SW480 (cell line): ENCODE measurements at places on chromosomes 2 and 18.

GRCh38 chr2:65198737-65199136 lies 28.9 kb upstream of the ACTR2 start:
- no peak for DNase-seq

- no peak for DNase-seq
These were observed 44.7 kb downstream of the UGP2 start for GRCh38 chr2:63886445-63886844.

- DNase-seq: no peak
These were observed 65.4 kb upstream of the ASAP2 start for GRCh38 chr2:9141091-9141667.

GRCh38 chr18:43160509-43160908 lies 45.0 kb upstream of the RIT2 start:
- no peak for DNase-seq

DNA sequence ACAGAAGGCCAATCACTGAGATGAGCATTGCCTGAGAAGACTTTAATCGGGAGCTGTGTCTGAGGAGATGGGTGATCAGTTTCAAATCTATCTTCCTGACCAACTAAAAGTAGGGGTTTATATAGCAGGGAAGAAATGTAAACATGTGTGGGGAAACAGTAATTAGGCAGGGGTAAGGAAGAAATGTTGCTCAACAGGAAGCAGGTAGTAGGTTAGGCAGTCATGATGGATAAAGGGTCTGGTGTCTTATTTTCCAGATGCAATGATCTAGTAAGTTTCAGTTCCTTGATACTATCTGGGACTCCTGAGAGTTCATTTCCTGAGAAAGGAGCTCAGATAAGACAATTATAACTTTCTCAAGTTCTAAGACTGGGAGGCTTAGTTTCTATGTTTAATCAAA lies 33.8 kb upstream of the DNAJC10 start:
- no peak for DNase-seq

DNA sequence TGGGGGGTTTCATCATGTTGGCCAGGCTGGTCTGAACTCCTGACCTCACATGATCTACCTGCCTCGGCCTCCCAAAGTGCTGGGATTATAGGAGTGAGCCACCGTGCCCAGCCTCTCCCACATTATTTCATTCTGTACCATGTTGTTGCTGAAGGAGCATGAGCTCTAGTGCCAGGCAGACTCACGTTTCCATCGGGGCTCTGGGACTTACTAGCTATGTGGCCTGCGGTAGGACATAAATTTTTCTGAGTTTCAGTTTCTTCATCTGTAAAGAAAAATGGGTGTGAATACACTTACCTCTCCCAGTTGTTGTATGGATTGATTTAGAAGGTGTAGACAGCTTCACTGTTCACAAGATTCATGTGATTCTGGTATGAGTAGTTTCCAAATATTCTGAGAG lies 30.8 kb upstream of the CCL20 start:
- DNase-seq: no peak

DNA sequence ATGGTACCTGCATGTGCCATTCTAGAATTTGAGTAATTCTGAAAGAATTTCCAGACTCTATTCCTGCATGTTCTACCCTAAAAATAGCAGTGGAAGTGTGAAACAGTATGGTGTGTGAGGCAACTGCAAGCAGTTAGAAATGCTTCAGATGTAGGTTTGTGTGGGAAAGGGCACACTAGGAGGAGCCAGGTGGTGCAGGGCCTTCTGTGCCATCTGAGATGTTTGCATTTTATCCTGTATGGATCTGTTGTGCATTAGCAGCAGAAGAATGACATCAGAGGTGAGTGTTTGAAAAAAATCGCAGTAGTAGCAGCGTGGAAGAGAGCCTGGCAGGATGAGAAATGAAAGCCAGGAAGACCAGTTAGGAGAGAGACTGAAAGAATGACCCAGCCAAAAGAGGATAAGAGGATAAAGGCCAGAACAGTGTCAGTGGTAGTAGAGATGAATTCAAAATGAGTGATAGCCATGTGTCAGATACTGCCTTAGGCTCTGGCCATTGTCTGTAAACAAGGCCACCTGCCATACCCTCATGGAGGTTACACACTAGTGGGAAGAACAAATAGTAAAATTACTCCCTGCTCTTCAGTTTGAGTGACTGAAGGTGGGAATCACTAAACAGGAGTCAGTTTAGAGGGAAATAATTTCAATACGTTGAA lies 142.2 kb downstream of the PKP4 start:
- DNase-seq: no peak

- no peak for DNase-seq
These were observed 151.2 kb upstream of the BOD1L2 start for GRCh38 chr18:56995579-56996188.

GRCh38 chr2:128474036-128474955 lies 155.6 kb upstream of the HS6ST1 start:
- DNase-seq: no peak

DNA sequence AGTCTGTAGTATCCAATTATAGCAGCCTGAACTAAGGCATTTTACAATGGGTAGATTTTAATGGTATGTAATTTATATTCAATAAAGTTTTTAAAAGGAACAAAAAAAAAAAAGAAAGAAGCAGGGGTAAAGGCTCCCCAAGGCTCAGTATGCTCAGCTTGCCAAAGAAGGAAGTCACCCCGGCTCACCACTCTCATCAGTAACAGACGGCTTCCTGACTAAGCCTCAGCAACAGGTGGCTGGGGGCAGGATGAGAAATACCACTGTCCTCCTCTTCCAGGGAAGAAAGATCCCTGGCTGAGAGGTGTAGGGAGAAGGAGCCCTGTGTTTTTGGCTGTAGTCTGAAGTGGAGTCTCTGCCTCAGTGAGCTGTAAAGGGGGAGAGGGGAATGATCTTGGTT lies 121.2 kb downstream of the ARHGEF4 start:
- DNase-seq: no peak

- no peak for DNase-seq
These were observed 893.5 kb upstream of the ZEB2 start for GRCh38 chr2:145413261-145414030.

DNA sequence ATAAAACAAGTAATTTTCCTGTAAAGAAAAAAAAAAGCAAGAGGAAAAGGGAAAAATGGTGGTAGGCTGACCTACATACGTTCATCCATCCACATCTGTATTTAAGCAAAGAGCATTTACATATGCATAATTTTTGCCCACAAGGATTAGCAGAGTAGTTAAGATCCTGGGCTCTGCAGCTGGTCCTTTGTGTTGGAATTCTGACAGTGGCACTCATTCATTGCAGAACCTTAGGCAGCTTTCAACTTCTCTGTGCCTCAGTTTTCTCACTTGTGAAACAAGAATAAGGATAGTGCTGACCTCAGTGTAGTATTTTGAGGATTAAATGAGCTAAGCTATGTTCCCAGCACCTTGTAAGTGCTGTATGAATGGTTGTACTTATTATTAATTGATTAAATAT lies 211.3 kb downstream of the ARL4C start:
- no peak for DNase-seq

DNA sequence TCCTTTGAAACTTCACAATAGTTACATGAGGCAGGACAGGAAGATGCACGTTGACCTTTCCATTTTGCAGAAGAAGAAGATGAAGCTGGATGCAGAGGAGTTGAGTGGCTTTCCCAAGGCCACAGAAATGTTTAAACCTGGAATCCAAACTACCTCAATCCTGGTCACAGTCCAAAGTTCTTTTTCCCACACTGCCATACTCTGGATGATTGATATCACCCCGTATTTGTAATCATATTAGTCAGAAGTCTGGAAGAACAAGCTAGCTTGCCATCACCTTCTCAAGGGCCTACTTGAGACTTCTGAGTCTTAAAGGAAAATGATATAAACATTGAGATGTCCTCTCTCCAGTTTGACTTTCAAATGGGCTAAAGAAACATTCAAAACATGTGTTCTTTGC lies 190.1 kb downstream of the LNPK start:
- DNase-seq: no peak

GRCh38 chr2:44330801-44331200 lies 30.5 kb downstream of the PREPL start:
- no peak for DNase-seq

- DNase-seq: no peak
These were observed 140.0 kb downstream of the VAPA start for GRCh38 chr18:10053861-10054260.

DNA sequence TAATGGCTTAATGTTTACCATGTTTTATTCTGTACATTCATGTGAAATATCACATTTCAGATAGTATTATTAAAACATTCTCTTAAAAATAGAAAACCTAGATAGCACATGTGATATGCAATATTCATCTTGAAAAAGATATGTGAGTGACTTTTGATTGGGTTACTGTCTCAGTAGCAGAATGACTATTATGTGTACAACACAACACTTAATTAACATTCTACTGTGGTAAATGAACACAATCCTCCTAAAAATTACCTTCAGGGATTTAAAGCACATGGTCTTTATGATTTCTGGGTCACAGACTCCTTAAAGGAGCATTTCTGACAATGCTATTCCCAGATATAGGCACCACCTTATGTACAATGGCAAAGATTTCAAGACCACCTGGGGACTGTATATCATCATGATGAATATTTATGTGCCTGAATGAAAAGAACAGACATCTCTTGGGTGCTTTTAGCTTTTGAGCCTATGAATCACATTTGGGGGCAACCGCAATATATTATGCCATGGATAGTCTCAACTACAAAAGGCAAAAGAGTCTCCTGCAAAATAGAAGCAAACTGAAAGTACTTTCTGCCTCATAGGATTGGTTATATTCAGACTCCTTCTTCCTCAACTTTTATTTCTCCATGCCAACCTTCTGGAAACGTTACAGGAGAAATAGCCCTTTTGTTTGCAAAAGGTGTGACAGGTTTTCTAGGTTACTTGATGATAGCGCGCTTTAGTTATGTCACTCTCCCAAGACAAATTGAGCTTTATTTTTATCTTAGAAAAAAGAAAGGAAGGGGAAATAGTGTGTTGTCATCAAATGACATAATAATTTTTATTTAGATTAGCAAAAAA lies 259.0 kb downstream of the CALCRL start:
- no peak for DNase-seq

- no peak for DNase-seq
These were observed 126.5 kb downstream of the ZNF407 start for GRCh38 chr18:74724186-74724585.

- DNase-seq: no peak
These were observed 93.0 kb downstream of the STPG4 start for GRCh38 chr2:47061944-47062678.

- no peak for DNase-seq
These were observed 568.5 kb upstream of the SLC8A1 start for GRCh38 chr2:41020358-41020757.

GRCh38 chr2:176280867-176281658 lies 11.8 kb downstream of the MTX2 start:
- DNase-seq: no peak

GRCh38 chr2:212015588-212015987 lies 523.0 kb downstream of the ERBB4 start:
- DNase-seq: no peak

DNA sequence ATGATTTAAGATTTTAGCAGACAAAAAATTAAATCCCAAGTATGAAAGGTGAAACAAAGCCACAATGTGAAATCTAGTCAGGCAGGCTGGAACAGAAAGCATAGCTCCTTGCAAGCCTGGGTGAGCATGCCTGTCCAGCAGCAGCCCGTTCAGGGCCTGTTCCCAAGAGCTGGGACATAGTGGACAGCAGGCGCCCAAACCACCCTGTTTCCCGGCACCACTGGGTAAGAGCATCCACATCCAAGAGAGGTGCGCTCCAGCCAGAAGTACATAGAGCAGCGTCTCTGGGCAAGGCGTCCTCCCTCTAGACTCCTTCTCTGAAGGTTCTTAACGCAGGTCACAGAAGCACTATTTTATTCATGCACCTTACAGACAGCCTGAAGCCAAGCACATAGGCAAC lies 80.8 kb downstream of the DNER start:
- DNase-seq: no peak

GRCh38 chr2:73263540-73264331 lies 20.5 kb downstream of the FBXO41 start:
- no peak for DNase-seq

DNA sequence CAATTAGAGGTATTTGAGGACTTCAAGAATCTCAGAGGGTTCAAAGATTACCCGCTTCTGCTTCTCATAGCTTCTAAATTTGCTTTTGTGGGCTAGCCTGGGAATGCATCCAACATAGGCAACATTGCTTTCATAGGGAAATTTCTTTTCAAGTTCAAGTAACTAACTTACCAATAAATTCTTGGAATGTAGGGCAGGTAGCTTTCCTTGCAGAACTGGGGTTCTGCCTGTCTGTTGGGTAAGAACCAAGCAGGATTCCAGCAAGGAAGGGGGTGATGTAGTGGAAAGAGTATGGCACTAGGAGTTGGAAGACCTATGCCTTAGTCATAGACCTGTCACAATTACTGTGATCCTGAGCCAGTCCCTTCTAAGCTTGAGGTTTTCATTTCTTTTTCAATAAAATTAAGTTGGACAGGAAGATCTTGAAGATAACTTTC lies 164.1 kb downstream of the FHOD3 start:
- no peak for DNase-seq

- no peak for DNase-seq
These were observed 197.1 kb downstream of the ALK start for GRCh38 chr2:29724282-29724681.

DNA sequence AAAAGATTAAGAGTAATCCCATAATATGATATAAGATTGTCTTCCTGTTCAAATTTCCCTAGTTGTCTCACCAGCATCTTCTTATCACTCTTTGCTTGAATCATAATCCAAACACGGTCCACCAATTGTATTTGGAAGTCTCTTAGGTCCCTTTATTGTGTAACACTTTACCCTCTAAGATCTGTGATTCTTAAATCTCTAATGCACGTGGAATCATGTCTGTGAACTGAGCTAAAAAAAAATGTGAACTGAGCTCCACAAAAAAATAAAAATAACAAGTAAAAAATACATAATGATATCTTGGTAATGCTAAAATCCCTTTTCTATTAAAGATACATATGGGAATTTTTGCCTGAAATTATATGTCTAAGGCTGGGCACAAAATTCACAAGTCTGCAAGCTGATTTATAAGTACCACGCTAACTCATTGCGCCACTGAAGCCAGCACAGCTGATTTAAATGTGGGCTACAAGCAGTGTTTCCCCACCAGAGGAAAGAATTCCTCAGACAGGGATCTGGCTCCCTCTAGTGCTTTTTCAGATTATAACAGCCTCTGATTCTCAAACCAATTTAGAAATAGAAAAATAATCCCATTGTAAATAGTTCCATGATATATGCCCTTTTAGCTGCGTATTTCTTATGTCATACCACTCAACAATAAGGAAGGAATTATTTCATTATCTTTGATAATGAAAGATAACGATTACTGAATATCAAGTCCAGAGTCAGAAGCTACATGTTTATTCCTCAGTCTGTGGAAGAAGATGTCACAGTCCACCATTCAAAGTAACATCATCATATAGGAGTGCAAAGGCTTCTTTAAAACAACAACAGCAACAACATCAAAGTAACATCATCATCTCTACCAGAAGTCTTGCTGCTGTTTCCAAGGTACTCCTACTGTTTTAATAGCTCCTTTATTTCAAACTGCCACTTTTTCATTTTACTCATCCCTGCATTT lies 22.9 kb downstream of the RBM43 start:
- peak; percentile 59 for DNase-seq

- DNase-seq: peak; percentile 68
These were observed 152.4 kb downstream of the MGAT5 start for GRCh38 chr2:134406311-134406710.

- no peak for DNase-seq
These were observed 46.7 kb upstream of the KCNG2 start for GRCh38 chr18:79750980-79751571.

GRCh38 chr2:30363406-30363805 lies 83.6 kb upstream of the LCLAT1 start:
- peak; percentile 60 for DNase-seq
